ENCODE measurements at places on chromosomes 11 and 22.

- DNase-seq = no peak
These were observed 2.0 kb downstream of the HBG1 start for GRCh38 chr11:5247472-5248192.

- no peak for DNase-seq
These were observed 157.6 kb downstream of the PGR start for GRCh38 chr11:100972046-100972445.

- no peak for DNase-seq
These were observed 49.2 kb downstream of the RPL27A start for GRCh38 chr11:8731647-8732323.

GRCh38 chr11:118910309-118911112 lies 15.2 kb downstream of the BCL9L start:
- no peak for DNase-seq

DNA sequence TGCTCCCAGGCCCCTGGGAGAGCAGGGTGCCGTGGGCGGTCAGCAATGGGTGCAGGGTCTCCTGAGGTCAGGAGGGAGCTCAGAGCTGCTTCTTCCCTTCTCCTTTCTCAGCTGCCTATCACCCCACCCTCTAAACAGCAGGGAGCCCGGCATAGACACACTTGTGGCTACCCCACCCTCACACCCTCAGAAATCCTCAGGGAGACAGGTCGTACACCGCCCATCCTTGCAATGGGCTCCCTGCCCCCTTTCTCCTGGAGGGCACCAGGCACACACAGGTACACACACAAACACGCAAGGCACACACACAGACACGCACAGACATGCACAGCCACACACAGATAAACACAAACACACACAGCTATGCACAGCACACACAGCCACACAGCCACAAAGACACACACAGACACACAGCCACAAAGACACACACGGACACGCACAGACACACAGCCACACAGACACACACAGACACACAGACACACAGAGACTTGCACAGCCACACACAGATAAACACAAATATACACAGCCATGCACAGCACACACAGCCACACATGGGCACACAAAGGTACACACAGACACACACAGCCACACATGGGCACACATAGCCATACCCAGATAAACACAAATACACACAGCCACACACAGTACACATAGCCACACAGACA lies 44.9 kb upstream of the TH start:
- DNase-seq = no peak

DNA sequence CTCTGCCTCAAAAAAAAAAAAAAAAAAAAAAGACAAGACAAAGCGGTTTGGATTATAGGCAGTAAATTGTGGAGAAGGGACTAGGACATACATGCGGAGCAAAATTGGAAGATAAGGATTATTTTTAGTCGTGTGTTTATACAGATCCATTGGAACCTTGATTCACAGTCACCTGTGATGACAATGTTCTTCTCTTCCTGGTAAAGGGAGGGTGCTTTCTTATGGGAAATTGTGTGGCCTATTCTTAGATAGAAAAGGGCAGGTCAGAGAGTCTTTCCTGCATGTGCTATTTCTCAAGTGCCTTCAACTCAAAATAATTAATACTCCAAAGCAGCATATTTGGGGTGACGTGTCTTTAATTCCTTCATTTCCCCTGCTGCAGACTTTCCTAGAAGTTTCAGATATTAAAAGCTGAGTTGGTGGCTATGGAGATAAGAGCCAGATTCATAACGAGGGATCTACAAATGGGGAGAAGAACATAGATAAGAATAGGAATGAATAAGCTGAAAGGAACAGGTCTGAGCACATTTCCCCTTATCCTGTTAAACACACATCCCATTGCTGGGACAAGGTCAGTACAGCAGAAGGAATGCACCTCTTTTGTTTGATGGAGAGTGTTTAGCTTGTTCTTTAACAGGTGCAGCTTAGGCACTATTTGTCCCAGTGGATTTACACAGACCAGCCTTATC lies 22.5 kb downstream of the GSTT2B start:
- peak; percentile 56 for DNase-seq

DNA sequence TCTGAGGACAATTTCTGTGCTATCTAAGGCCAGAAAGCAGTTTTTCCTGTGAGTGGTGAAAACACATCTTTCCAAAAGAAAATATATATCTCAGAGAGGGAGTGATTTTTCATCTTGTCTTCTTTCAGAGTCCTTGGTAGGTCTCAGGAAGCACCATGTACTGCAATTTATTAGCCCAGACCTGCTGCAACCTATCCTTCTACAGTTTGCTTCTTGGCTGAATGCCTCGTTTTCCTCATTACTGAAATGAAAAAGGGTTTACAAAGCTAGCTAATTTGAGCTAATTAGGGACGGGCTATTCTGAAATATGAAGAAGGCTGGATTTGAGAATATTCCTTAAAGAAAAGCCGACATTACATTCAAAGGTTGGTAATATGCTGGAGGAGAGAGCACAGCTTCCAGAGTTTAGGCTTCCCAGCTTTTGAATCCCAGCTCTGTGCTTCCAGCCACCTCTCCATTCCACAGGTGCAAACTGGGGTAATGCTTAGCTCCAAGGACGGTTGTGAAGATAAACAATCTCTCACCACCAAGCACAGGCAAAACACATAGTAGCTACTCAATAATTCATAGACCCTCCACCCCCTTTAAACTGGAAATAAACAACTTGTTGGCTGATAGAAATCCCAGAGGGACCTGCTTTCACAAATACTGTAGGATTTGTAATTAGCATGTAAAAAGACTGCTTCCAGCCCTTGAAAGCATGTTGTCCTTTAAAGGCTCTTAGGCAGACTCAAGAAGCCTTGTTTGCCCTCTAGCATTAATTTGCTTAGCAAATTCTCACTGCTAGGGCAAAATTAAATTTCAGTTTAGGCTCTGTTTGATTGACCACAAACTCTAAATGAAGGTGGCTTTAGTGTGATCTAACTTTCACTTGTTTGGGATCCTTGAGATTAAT lies 24.5 kb upstream of the SESN3 start:
- peak; percentile 48 for DNase-seq

DNA sequence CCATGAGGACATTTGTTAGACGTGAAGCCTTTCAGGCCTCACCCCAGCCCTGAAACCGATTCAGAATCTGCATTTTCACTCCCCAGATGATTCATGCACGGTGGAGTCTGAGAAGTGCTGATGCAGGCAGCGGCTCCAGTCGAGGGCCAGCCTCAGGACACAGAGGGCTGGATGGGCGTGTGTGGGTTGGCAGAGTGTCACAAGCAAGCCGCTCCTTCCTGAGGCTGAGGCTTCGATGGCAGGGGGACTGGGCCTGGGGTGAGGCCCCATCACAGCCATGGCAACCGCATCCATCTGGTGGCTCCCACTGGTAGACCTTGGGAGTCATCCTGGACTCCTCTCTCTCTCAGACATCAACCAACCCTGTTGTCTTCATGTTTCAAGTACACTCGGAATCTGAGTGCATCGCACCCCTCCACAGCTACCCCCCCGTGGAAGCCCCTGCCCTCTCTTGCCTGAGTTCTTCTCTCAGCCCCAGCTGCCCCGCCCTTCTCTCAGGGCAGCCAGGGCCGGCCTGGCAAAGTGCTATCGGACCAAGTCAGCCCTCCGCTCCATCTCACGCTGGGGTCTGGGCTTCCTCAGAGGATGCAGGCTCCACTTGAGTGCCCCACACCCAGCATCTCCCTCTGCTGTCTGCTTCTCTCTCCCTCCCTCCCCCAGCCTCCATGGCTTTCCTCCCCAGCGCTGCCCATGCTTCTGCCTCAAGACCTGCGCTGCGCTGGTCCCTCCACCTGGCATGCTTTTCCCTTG lies 10.6 kb downstream of the KCNC1 start:
- DNase-seq = no peak

DNA sequence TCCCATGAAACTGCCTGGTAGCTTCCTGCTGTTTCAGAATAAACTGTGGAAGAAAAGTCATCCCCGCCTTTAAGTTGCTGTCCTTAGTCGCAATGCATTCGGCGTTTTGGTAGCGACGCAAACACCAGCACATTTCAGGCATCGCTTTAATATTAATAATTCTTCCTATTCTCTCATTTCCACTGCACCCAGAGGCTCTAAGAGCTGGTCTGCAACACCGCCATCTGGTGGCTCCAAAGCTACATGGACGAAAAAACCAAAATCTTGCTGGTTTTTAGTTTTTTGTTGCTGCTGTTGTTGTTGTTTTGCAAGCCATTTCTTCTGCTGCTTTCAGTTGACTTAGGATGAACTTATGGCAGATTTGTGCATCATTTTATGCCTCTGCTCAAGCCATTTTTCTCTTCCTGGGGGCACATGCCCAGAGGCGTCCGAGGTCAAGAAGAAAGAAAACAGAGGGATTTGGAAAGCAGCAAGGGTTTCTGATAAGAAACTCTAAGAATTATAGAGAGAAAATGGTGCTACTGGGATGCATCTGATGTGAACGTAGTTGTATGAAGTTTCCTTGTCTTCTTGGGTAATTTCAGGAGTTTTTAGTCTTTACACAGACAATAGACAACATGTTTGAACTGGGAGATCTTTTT lies 345.4 kb upstream of the KIRREL3 start:
- no peak for DNase-seq

DNA sequence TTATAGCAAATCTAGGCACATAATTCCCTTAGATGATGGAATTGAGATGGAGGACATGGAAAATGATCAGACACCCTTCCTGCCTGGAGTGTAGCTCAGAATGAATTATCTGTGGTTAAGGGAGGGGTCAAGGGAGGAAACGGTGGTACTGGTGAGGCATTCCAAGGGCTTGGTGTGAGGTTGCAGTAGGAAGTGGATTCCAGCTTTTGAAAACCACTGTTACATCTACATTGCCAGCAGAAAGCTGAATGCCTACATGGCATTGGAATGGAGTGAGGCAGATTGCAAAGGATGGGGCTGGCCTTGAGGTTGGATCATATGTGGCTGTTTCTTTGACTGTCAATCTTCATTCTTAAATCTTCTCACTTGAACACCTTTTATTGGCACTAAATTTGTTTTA lies 684.4 kb downstream of the NTM start:
- no peak for DNase-seq

DNA sequence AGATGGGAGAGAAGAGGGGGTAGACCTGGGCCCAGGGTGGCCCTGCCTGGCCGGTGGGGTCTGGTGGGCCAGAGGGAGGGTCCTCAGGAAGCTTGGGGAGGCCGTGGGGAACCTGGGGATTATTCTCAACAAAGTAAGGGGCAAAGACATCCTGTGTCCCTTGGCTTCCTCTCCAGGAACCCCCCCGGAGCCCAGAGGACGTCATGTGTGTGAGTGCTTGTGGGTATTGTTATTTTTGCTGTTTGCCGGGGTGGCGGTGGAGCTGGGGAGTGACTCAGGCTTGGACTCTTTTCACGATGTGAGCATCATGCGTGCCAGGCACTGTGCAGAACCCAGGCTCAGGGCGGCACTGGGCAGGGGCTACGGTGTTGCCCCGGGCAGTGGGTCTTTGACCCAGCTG lies 982 bp upstream of the SHANK3 start:
- DNase-seq = no peak

DNA sequence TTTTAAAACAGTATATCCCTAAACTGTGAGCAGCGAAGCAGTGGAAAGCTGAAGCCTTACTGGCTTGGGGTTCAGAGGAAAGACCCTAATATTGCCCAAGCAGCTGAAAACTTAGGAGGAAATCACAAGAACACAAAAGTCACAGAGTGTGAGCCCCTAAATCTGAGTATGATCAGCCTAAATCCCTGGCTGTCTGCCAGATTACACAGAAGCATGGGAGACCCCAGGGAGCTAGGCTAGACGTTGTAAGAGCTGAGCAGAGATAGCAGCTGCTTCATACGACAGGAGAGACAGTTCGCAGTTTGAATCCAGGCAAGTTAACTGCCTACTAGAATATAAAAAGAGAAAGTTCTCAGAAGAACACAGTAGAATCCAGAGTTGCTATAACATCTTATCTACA lies 81.2 kb downstream of the PACS1 start:
- DNase-seq = no peak

GRCh38 chr11:123187665-123188507 lies 7.2 kb downstream of the CLMP start:
- DNase-seq = no peak

- no peak for DNase-seq
These were observed 103.7 kb downstream of the CD44 start for GRCh38 chr11:35242412-35243242.

- DNase-seq = no peak
These were observed 115.9 kb downstream of the ARFGAP2 start for GRCh38 chr11:47060807-47061206.

DNA sequence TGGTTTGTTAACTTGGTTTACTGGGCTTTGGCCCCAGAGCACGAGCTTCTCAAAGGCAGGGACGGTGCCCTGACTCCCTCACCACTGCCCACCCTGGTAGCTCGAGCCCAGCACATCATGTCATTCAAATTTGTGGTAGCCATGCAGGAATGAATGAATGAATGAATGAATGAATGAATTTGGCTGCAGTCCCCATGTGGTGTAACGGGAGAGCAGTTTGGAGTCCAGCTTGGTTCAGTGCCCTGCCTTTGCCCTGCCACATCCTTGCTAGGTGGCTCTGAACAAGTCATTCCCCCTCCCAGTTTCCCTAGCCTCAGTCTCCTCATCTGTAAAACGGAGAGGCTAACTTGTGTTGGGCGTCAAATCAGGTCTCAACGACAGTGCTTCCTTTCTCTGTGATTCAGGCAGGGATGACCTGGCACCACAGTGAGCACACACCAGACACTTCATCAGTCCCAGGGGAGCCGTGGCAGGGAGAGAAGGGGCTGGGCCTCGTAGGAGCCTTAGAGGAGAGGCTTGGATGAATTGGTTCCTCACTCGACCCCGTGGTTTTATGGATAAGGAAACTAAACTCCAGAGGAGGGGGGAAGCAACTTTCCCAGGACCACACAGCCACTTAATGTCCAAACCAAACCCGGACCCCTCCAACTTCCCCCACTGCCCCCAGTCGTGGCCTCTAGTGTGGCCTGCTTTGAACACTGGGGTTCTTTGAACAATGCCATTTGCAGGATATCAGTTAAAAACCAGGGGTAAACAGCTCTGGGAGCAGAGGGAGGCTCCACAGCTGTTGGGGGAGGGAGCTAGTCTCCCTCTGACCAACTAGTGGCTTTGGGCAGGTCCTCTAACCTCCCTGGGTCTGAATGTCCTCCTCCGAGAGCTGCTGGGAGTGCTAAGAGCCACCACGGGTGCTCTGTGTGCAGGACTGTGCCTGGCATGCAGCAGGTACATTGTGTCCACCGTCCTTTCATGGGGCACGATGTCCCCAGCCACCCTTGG lies 86.2 kb downstream of the CACNA1I start:
- DNase-seq = peak; percentile 21

- DNase-seq = no peak
These were observed 64.8 kb downstream of the PRR5L start for GRCh38 chr11:36360826-36361415.

Measured in DMS153 (cell line).